ENCODE measurements at places on chromosomes 4 and X.

DNA sequence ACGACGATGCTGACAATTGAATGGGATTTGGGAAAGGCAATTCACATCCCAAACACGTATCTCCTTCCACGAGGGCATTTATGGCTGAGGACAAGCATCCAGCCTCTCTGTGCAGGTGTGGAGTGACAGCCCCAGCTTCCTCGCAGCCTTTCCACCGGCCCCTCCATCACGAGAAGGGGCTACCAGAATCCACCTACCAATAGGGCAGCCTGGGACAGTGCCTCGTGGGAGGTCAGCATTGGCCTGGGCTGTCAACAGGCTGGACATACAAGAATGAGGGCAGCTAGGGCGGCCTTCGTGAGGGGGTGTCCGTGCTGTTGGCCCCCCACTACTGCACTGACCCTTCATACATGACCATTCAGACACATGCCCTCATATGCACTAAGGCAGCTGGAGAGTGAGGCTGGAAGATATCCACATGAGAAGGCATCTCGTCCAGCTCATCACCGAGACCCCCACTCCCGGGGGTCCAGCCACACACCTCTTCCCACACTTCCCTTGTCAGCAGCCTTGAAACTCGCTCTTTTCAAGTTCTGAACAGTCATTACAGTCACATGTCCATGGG is 81.0 kb upstream of the ADRA2C start:
- no peak for DNase-seq

DNA sequence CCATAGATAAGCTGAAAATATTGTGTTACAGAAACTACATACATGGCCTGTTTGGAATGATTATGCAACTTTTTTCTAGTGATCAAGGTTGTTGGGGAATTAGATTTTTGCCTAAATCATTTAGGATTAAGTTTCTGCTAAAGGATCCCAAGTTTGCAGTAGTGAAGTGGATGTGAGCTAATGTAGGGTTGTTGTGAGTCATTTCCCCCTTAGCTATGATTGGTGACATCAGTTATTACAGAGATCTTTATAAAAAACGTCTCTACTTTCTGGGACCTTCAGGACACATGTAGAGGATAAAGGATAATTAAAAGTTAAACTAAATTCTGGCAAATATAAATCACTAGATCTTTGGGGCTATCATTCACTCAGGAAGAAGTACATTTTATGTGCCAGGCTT is 133.3 kb downstream of the GATB start:
- DNase-seq = no peak

- DNase-seq = no peak
Measured at GRCh38 chr4:7941111-7941964, 1.7 kb upstream of the AFAP1 start.

GRCh38 chr4:158610790-158611189 is 60.9 kb downstream of the C4orf46 start:
- no peak for DNase-seq

DNA sequence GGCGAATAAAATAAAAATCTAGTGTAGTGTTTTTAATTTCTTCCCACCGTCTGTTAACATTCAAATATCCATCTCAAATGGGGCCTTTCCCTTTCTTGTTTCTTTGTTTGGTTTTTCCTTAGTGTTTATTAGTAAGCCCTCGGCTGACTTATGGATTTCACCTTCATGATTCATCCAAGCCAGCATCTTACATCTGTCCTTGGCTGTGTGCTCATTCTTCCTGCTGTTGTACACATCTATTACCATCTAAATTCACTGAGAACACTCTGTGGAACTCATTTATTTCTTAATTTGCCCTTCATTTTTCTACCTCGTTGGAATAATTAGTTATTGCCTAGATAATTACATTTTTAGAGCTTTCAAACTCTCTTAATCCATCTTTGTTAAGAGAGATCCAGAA is 84.9 kb downstream of the SPCS3 start:
- no peak for DNase-seq

DNA sequence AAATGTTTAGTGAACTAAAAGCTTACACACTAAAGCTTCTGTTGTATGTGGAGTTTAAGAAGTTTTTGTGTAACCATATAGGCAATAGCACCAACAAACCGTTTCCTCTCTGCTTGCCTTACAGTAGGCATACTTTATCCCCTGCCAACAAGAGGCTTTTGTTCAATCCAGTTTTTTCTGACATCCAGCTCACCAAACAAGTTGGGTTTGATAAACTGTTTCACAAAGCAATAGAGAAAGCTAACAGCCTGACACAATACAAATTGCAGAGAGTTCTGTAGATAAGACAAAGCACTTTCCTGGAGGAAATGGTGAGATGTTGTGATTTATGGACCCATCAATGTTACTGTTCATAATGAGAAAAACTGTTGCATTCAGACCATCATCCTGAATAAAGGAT is 53.8 kb downstream of the PACRGL start:
- no peak for DNase-seq

DNA sequence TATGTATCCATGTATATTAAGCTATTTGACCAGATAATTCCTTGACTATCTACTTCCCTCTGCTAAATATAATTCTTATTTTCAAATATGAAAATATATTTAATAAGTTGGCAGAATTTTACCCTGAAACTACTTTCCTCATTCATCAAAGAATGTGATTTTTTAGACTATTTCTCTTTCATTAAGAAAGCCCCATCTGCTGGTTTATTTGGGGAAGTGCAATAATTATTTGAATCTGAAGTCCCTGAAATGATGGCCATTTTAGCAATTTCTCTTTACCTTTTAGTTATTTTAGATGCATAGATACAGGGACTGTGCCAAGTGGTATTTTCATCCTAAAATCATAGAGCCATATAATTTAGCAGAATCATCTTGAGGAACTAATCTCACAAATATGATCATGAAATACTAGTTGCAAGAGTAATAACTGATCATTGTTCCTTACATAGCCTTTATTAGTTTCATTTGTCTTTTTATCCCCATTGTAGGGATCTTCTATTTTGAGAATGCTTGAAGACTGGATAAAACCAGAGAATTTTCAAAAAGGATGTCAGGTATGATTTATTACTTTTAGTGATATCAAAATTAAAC is 39.0 kb downstream of the ENPEP start:
- no peak for DNase-seq

DNA sequence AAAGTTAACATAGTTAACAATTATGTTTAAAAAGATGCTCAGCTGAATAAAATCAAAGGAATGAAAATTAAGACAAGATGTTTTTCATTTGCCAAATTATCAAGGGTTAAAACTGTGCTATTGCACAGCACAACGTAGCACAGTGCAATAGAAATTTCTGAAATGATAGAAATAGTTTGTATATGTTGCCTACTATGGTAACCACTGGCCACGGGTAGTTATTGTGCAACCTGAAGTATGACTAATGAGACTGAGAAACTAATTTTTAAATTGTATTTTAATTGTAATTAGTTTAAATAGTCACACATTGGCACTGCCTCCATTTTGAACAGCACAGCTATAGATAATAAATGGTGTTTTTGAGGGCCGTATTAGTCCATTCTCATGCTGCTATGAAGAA is 343.1 kb upstream of the FAM241A start:
- DNase-seq = no peak
